Suprapubic skin (tissue), 4 donors: ENCODE measurements at places on chromosomes 6 and 20. TPM values are rescaled to one million over a fixed set of nuclear protein-coding genes. Genes with fewer than 3 reads are reported as not detected.

DNA sequence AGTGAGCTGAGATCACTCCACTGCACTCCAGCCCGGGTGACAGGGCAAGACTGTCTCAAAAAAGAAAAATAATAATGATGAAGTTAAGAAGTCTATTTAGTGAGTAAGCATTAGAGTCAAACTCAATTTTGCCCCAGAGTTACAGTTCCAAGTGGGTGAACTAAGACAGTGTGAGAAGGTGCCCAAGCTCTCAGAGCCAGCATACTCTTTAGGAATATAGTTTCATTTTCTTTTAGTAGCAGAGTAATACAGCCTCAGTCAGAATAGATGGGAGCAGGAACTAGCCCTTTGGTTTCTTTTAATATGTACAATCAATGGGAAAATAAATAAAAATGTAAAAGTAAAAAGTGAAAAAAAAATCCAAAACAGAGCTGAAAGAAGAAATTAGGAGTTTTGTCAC lies 87.0 kb upstream of the ADGRF1 start:
- H3K27ac ChIP-seq = no peak overlapping the region
- DNase-seq = no peak
- H3K36me3 ChIP-seq = no peaks in the 10 kb centered on the region
- no peak overlapping the region for H3K4me3 ChIP-seq
- no peaks in the 10 kb centered on the region for H3K4me1 ChIP-seq

- DNase-seq = no peak
- H3K4me3 ChIP-seq = no peak overlapping the region
- peaks cover 9% of the 10 kb centered on the region for H3K4me1 ChIP-seq
- H3K36me3 ChIP-seq = no peaks in the 10 kb centered on the region
Measured at GRCh38 chr6:37109714-37110499, 60.0 kb upstream of the PIM1 start.

The FABP7 gene
- total RNA-seq = 11.8 TPM

DNA sequence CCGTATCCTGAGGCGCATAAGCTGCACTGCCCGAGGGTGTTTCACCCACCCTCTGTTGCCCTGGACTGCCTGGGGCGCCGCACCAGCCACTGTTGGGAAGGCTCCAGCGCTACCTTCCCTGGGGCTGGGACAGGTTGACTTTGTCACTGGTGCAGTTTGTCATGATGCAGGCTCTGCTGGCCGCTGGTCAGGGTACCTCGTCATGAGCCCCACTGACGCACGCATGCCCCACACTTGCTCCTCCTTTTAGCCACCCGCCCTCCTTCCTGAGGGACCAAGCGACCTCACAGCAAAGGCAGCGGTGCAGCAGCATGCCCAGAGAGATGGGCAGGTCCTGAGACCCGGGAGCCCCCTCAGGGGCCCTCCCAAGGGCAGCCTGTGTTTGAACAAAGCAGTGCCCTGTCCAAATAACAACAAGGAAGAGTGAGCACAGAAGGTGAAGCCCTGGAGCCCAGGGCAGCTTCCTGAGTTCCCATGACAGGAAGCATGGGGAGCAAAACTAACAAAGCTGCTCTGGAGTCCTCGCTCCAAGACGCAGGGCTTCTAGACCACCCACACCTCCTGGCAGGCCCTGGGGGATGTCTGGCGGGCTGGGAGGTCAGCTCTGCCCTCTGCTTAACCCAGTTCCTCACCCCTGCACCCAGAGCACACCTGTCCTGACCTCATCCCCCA lies 50.1 kb upstream of the SMOC2 start:
- H3K27me3 ChIP-seq = peaks cover 9% of the 10 kb centered on the region
- no peak for DNase-seq
- H3K4me1 ChIP-seq = no peaks in the 10 kb centered on the region
- no peak overlapping the region for H3K4me3 ChIP-seq

GRCh38 chr6:125294925-125295324 lies 6.8 kb downstream of the HDDC2 start:
- no peaks in the 10 kb centered on the region for H3K27me3 ChIP-seq
- peaks cover 40% of the 10 kb centered on the region for H3K36me3 ChIP-seq
- no peak for DNase-seq
- peaks cover 29% of the 10 kb centered on the region for H3K4me1 ChIP-seq
- no peak overlapping the region for H3K27ac ChIP-seq

DNA sequence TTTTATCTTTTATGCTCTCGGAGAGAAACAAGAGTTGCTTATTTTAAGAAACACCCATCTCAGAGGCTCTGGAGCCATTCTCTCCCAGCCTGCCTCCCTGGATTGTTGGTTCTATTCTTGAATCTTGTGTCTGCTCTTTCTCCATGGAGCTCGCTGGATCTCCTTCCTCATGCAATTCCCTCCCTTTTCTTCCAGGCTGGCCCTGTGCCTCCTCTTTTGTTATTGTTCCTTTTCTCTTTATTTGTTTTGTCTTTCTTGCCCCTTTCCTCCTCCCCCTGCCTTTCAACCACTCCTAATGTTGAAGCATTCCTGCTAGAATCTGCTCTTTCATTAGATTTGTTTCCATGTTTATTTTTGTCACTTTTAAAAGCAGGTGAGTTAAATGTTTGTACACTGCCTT lies 76.5 kb downstream of the STMND1 start:
- H3K4me1 ChIP-seq = no peaks in the 10 kb centered on the region
- H3K4me3 ChIP-seq = no peak overlapping the region
- no peak overlapping the region for H3K27ac ChIP-seq
- no peaks in the 10 kb centered on the region for H3K27me3 ChIP-seq
- no peaks in the 10 kb centered on the region for H3K36me3 ChIP-seq

DNA sequence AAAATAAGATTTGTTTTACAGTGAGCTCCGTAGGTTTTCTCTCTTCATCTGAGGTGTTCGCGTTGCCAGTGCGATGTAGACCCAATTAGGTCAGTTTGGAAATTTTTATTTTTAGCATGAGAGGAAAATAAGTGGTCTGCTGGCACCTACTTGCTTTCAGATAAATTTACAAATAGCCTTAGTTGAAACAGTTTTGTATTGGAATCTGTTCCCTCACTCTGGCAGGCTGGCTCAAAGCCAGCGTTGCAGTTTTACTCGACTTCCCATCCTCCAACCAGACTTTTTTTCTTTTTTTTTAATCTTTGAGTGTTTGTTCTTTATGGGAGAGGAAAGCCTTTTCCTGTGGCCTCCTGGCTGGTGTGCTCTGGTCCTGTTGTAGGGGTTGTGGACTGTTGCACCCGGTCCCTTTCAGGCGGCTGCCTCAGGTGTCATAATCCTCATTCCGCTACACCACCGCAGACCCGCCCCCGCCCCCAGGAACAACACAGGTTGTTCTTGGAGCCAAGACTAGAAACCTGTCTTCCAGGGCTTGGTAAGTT lies 46.7 kb downstream of the TIAM2 start:
- no peak overlapping the region for H3K27ac ChIP-seq
- no peaks in the 10 kb centered on the region for H3K36me3 ChIP-seq
- H3K4me1 ChIP-seq = peaks cover 9% of the 10 kb centered on the region
- no peaks in the 10 kb centered on the region for H3K27me3 ChIP-seq
- no peak overlapping the region for H3K4me3 ChIP-seq

- no peaks in the 10 kb centered on the region for H3K36me3 ChIP-seq
- no peaks in the 10 kb centered on the region for H3K27me3 ChIP-seq
- no peak overlapping the region for H3K27ac ChIP-seq
Measured at GRCh38 chr6:136030131-136030530, 178.6 kb downstream of the PDE7B start.

The FAXC gene
- 1.6 TPM for total RNA-seq

The ULBP2 gene
- 0.95 TPM for total RNA-seq

DNA sequence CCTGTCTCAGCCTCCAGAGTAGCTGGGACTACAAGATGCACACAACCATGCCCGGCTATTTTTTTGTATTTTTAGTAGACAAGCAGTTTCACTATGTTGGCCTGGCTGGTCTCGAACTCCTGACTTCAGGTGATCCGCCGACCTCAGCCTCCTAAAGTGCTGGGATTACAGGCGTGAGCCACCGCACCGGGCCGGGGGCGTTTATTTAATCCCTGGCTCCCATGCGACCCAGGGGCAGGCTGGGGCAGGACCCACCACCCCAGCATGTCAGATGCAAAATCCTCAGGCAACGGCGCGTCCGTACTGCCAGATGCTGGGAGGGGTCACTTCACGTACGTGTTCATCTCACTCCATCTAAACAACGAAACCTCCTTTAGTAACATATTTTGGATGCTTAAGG lies 518.7 kb upstream of the NOX3 start:
- no peak for DNase-seq
- no peak overlapping the region for H3K4me3 ChIP-seq
- no peaks in the 10 kb centered on the region for H3K27me3 ChIP-seq
- no peaks in the 10 kb centered on the region for H3K4me1 ChIP-seq
- no peak overlapping the region for H3K27ac ChIP-seq

The MAS1 gene
- total RNA-seq = not detected

GRCh38 chr6:101302593-101302992 lies 90.9 kb upstream of the GRIK2 start:
- no peaks in the 10 kb centered on the region for H3K4me1 ChIP-seq
- no peaks in the 10 kb centered on the region for H3K36me3 ChIP-seq
- H3K27ac ChIP-seq = no peak overlapping the region

The BTN1A1 gene
- not detected for total RNA-seq

The C6orf58 gene
- total RNA-seq = not detected

DNA sequence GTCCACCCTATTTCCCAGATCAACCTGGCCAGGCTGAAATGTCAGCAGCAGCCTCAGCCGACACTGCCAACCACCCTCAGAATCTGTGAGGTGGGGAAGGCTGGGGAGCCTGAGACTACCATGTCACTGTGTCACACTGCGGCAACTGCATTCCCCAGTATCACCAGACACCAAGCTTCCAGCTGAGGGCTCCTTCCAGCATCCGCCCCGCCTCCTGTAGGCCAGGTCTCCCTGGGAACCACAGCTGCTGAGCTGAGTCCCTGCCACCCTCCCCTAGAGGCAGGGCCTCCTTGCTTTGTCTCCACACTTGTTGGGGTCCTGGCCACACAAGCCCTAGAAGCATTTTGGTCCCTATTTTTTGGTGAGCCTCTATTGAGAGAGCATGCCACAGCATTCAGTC lies 115.7 kb downstream of the UNC5CL start:
- H3K4me3 ChIP-seq = no peak overlapping the region
- peaks cover 5% of the 10 kb centered on the region for H3K27me3 ChIP-seq
- H3K36me3 ChIP-seq = no peaks in the 10 kb centered on the region
- H3K27ac ChIP-seq = no peak overlapping the region
- H3K4me1 ChIP-seq = no peaks in the 10 kb centered on the region

The RGS17 gene
- total RNA-seq = 0.08 TPM

GRCh38 chr6:145485288-145485687 lies 250.0 kb downstream of the EPM2A start:
- no peak for DNase-seq
- H3K4me3 ChIP-seq = no peak overlapping the region
- no peaks in the 10 kb centered on the region for H3K27me3 ChIP-seq

- no peak overlapping the region for H3K4me3 ChIP-seq
- H3K4me1 ChIP-seq = peaks cover 18% of the 10 kb centered on the region
- no peak for DNase-seq
- no peaks in the 10 kb centered on the region for H3K36me3 ChIP-seq
Measured at GRCh38 chr6:169167581-169168301, 85.9 kb downstream of the THBS2 start.

DNA sequence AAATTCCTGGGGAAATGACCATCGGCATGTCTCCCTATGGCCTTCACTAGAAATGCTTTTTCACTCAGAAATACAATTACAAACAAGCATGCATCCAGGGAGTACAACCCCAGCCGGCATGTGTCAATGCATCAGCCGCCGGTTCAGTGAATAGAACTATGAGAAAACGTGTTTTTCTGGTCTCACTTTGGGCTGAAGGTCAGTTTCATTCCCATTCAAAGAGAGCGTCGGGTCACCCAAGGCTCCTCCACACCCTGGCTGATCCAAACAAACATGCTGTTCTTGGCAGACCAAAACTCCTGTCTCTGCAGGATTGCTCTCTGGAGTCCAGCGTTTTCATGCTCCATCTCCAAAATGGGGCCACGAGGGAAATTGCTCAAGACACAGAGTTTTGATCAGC lies 35.5 kb upstream of the NXT1 start:
- H3K4me1 ChIP-seq = peaks cover 8% of the 10 kb centered on the region
- no peak overlapping the region for H3K27ac ChIP-seq
- DNase-seq = no peak
- H3K4me3 ChIP-seq = no peak overlapping the region
- H3K36me3 ChIP-seq = no peaks in the 10 kb centered on the region

- peaks cover 64% of the 10 kb centered on the region for H3K27me3 ChIP-seq
- DNase-seq = no peak
- H3K27ac ChIP-seq = no peak overlapping the region
- H3K4me1 ChIP-seq = no peaks in the 10 kb centered on the region
- no peak overlapping the region for H3K4me3 ChIP-seq
Measured at GRCh38 chr6:50722829-50723554, 9.7 kb downstream of the TFAP2D start.

DNA sequence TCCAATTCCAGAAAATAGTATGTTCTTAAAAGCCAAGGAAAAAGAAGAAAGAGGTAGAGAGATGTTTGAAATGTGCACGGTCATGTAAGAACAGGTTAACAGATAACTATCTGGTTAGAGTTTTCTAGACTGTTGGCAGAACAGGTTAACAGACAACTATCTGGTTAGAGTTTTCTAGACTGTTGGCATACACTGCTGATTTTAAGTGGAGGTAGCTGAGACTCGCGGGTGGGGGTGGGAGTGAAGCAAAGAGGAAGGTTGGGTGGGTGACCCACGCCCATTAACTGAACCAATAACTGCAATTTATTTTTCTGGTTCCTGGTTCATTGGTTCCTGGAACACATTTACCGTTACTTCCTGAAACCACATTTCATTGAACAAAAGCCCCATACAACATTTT lies 157.5 kb downstream of the ELOVL4 start:
- DNase-seq = no peak
- H3K36me3 ChIP-seq = no peaks in the 10 kb centered on the region
- H3K27me3 ChIP-seq = no peaks in the 10 kb centered on the region
- H3K4me3 ChIP-seq = no peak overlapping the region
- no peak overlapping the region for H3K27ac ChIP-seq
- H3K4me1 ChIP-seq = no peaks in the 10 kb centered on the region

The EPB41L1 gene
- 22.9 TPM for total RNA-seq

GRCh38 chr20:29873946-29874345 lies 1383.5 kb upstream of the DEFB115 start:
- no peaks in the 10 kb centered on the region for H3K36me3 ChIP-seq
- H3K27ac ChIP-seq = no peak overlapping the region
- H3K4me1 ChIP-seq = no peaks in the 10 kb centered on the region

DNA sequence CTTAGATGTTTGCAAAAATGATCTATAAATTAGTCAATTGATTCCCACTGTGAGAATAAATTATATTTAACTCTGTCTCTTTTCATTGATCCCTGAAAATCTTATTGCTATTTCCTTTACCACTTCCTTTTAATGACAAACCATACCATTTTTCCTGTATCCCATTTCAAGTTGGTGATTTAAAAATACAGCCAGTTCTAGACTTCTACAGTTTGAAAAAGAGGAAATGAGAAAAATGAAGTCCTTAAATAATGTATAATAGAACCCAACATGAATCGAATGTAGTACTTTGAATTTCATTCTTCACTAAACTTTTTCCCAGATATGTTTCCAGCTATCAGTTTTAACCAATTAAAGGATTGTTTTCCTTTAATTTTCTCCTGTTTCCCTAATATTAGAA lies 29.5 kb upstream of the SDHAF4 start:
- DNase-seq = no peak
- H3K4me3 ChIP-seq = no peak overlapping the region
- no peaks in the 10 kb centered on the region for H3K27me3 ChIP-seq
- H3K36me3 ChIP-seq = peaks cover 37% of the 10 kb centered on the region
- H3K4me1 ChIP-seq = no peaks in the 10 kb centered on the region
